Stimulated activated CD4-positive, alpha-beta T cell treated with anti-CD3 and anti-CD28 coated beads, Interleukin-4, amount 100 ng/mL, for 48 hours (primary cell): ENCODE measurements at places on chromosomes 7 and 10.

DNA sequence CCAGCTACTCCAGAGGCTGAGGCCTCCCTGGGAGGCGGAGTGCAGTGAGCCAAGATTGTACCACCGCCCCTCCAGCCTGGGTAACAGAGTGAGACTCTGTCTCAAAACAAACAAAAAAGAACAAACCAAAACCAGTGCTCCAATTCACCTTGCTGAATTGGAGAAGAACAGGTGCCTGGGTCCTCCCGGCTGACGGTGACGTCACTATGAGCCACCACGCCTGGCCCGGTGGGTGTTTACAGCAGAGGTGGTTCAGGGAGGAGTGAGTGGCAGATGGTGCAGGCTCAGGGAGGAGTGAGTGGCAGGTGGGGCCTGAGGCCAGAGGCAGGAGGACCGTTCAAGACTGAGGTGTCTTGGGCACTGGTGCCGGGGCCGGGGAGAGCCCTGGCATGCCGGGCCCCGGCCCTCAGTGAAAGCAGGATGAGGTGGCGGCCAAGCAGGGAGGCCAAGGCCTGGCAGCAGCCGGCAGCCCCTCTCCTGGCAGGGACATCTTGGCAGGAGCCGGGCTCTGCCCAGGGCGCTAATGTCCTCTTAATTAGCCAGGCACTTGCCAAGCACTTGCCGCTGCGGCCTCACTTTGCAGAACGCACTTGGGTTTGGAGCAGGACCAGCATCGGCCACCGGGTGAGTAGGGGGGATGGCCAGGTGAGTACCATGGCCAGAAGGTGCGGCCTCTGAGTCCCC is 162.8 kb upstream of the TNRC18 start:
- no peak for DNase-seq

- no peak for DNase-seq
Measured at GRCh38 chr7:21304808-21305375, 123.0 kb upstream of the SP4 start.

DNA sequence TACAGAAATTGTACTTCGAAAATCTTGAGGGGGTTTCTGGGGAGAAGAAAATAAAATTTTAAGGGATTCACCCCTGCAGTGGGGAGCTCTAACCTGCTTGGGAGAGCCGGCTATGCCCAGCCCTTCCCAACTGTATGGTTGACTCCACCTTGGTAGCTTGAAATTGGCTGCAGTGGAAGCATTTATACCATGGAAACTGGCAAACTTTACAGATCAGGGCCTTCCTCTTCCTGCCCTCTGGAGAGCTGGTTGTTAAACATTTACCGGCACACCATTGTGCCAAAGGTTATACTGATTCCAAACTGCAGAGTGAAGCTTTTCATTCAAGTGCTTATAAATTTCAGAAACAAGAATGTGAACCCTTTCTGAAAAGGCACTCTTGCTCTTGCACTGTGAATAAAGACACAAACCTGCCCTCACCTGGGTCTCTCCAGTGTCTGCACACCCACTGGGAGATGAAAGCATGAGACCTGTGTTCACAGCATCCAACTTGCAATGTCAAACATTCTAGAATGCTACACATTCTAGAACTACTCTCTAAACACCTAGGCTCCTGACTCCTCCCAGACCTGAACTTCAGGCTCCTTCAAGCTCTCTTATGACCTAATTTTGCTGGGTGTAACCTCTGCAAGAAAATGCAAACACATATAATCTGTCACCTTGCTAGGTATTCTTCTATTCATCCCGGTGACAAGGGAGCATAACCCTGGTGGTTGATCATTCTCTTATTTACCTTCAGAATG is 44.7 kb downstream of the ABLIM1 start:
- no peak for DNase-seq

GRCh38 chr10:114541797-114542160 is 116.3 kb downstream of the ABLIM1 start:
- DNase-seq, result no peak

DNA sequence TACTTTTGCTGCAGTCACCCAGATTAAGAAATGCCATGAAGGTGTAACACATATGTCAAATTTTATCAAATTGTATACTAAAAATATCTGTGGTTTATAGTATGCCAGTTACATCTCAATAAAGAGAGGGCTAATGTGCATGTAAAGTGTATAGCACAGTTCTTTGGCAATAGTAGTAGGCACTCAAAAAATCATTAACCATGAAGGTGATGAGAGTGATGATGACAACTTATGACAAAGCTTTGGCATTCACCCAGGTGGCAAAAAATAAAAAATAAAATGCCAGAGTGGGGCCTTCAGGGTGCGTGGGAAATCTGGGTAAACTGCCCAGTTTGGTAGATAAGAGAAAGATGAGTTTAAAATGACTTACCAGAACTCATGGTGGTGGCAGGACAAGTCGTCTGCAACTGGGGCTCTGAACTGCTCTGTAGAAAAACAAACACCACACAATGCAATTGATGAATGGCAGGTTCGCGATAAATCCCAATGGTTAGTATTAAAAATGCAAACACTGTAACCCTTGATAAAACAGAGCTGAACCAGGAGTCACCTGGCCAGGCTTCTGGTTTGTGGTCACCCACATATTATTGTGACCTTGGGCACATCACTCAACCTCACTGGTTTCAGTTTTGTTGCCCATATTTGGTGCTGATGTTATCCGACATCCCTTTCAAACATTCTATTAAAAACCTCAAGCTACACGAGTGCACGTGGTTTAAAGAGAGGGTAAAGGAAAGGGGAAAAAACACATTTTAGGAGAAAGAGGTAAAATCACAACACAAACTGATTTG is 120.2 kb downstream of the SORBS1 start:
- DNase-seq, result no peak

- no peak for DNase-seq
Measured at GRCh38 chr10:13949844-13950542, 363.2 kb downstream of the PRPF18 start.
